Hematopoietic multipotent progenitor cell (in vitro differentiated cells): ENCODE measurements at places on chromosomes 7 and 10.

DNA sequence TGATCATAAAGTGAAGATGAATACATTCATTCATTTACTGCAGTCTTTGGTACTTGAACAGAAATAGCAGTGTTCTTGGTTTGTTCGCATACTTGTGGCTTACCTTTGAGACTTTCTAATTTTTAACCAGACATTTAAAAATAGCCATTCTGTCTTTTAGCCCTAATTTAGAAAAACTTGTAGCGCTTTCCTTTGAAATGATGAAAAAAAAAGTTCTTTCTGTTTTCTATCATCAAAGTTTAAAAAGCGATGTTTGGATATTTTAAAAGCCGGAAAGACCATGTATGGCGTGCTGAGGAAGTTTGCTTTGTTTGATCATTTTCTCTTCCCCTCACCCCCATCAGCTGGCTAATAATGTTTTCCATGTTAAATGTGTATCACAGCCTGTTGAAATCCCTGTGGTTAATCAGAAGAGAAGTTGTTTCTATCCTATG is 116.3 kb downstream of the CUX1 start:
- no peak for DNase-seq

DNA sequence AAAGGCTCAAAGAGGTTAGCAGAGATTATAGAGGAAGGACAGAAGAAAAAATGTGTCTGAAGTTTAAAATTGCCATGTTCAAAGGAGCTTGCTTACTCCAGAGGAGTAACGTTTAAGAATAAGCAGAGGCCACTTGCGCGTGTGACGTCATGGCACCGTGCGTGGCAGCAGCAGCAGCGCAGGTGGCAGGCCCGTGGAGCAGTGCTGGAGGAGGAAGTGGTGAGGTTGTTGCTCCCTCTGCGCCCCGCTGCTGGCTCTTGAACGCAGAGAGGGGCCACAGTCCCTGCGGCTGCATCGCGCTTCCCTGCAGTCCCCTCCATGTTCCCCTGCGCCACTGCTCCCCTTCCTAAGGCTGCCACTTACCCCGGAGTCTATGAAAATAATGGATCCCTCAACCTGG is 37.5 kb downstream of the GDI2 start:
- DNase-seq = peak; percentile 22

- DNase-seq = no peak
Measured at GRCh38 chr7:44911911-44912310, 26.6 kb upstream of the PURB start.

DNA sequence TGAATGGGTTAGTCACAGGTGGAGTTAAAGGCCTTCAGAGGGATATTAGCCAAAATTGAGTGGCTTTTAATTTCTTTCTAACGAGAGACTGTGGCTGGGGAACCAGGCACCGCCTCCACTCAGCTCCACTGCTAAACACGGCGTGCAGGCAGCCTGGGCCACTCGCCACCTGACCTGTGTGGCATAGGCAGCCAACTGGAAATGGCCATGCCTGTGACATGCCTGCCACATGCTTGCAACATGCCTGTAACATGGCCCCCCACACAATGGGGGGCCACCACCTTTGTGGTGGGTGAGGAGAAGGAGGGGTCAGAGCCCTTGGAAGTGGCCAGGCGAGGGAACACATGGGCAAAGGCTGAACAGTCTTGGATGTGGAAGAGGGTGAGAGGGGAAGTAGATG is 60.1 kb upstream of the PAX2 start:
- DNase-seq = no peak

DNA sequence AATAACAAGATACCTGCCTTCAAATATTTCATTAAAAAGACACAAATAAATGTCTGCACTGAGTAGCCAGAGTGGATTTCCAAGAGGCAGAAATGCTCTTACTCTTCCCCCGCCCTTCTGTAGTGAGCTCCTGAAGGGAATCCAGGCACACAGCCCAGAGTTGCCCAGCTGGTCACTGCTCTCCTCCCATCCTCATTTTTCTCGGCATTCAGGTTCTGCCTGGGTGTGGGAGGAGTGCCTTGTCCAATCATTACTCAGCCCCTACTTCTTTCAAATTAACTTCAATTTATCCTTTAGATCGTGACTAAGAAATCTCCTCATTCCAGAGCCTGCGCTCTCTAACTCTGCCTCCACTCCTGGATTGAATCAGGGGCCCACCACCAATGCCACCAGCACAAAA is 12.2 kb downstream of the CCDC6 start:
- DNase-seq = no peak

- DNase-seq = no peak
Measured at GRCh38 chr7:82542665-82543064, 99.1 kb upstream of the CACNA2D1 start.

- DNase-seq = no peak
Measured at GRCh38 chr7:158430308-158431034, 157.2 kb downstream of the PTPRN2 start.

DNA sequence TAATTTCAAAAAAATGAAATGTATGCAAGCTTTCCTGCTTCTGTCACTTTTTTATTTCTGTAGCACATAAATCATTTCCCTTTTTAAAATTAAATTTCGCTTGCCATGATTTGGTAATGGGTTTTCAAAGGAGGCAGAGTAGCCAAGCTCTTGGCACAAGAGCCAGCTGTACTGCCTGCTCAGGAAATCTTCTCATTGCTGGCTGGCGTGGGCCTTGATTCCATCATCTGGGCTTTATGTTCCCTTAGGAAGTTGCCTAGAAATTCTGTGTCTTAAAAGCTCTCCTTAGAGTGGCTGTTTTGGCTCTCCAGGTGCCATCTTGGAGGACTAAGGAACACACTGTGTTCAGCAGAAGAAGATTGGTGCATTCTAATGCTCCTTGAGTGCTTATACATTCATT is 107.4 kb downstream of the ARID5B start:
- DNase-seq = no peak

GRCh38 chr7:80895056-80895455 is 23.8 kb downstream of the SEMA3C start:
- no peak for DNase-seq

DNA sequence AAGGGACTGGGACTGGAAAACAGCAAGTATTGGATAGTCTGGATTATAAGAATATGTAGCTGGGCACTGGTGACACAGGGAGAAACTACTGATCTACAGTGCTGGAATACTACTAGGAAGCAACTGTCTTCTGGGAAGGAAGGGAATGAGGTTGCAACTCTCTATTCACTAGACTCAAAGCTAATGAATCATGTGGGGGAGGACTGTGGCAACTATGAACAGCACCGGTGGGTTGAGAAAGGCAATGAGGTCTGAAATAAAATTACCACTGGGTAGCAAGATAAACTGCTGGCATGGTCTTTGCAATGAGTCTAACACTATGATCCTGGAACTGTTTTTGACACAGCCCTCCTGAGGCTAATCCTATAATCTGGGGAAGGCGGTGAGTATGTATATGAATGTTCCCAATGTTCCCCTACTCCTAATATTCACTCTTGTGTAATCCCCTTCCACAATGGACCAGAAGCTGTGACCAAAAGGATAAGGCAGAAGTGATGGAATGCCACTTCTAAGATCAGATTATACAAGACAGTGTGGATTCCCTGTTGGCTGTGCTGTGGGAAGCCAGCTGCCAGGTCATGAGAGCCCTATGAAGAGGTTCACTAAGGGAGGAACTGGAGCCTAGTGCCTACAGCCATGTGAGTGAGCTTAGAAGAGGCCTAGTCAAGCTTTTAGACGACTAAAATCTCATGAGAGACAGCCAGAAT is 101.3 kb upstream of the DNAJB12 start:
- peak; percentile 8 for DNase-seq
